ENCODE measurements at places on chromosomes 7 and 10.

GRCh38 chr7:151308256-151308655, 33.4 kb upstream of the NUB1 start:
- no peak for DNase-seq

DNA sequence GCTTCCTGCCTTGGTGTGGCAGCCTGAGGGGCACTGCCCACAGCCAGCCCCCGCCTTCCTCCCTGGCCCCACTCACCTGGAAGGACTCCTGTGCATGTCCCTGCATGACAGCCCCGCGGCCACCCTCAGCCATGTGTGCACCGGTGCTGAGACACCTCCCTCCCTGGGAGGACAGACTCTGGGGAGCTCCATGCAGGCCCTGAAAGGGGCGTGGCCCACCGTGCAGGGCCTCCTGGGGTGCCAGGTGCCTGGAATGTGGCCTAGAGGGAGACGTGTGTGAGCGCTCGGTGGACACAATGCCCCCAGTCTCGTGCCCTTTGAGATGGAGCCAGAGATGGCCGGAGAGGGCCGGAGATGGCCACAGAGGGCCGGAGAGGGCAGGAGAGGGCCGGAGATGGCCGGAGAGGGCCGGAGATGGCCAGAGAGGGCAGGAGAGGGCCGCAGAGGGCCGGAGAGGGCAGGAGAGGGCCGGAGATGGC, 59.1 kb upstream of the PPP2R2D start:
- DNase-seq: no peak

DNA sequence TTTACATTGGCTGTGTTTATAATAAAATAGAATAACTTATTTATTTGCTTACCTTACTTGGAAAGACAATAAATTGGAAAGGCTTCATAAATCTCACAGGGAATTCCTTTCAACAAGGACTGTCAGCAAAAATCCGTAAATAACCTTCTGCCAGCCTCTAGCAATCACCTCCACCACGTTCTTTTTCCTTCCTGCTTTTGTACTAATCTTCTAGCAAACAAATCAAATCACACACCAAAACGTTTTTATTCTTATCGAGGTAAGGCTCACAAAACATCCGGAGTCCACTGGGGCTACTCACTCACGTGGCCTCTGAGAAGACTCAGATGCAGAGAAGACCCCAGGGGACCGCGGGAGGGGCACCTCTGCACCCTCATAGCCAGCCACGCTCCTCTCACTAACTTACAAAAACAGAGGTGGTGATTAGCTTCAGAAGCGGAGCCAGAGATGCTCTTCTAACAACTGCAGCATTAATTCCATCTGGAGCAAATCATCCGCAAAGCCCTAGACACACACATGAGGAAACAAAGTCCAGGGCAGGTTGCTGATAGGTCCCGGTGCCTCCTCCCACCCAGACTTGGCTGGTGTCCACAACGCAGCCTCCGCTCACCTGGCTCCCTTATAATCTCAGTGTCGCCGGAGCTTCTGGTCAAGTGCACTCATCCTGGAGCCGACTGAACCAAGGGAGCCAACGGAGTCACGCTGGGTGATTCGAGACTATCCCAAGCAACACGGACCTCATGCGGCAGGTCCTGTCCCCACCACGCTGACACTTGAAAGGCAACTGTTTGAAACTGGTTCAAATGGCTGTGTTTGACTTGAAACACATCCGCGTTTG, 22.5 kb downstream of the CTBP2 start:
- DNase-seq: no peak

DNA sequence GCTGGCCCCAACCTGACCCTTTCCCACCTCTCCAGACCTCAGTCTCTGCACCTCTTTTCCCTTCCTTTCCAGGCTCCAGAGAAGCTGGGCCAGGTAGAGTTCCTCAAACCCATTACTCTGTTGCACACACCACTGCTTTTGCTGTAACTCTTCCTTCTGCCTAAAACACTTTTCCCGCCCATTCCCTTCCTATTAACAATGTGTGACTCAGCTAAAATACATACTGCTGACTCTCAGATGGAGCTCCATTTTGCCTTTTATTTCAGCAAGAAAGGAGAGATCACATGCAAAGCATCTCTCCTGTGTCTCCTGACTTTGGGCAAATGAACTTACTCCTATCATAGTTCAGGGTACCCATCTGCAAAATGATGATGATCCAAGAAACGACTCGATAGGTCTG, 201.0 kb downstream of the CALN1 start:
- no peak for DNase-seq

DNA sequence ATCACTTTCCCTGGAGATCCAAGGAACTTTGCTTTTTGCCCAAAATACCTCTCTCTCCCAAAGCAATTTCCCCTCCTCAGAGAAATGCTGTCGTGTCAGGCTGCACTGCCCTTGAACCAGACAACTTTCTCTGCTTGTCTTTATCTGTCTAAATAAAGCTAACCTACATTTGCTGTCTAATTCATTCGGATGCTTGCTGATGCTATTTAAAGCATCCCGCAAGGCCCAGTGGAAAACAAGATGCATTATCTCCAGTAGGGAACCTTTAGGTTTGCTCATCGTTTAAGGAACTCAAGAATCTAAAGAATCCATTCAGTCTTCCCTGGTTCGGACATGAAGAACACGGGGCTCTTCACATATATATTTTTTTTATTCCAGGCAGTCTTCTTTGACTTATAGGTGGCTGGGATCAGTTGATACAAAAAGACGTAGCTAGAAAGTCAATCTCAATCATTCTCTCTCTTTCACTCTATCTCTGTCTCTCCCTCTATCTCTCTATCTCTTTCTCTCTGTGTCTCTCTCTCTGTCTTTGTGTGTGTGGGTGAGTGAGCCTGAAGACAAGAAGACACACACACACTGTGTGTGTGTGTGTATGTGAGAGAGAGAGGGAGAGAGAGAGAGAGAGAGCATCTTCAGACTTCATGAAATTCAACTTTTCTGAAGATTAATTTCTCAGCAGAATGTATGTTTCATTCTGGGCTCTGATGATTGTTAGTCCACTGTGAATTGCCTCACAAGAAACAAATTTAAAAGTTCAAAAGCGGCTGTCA, 92.8 kb upstream of the MKLN1 start:
- DNase-seq: no peak

DNA sequence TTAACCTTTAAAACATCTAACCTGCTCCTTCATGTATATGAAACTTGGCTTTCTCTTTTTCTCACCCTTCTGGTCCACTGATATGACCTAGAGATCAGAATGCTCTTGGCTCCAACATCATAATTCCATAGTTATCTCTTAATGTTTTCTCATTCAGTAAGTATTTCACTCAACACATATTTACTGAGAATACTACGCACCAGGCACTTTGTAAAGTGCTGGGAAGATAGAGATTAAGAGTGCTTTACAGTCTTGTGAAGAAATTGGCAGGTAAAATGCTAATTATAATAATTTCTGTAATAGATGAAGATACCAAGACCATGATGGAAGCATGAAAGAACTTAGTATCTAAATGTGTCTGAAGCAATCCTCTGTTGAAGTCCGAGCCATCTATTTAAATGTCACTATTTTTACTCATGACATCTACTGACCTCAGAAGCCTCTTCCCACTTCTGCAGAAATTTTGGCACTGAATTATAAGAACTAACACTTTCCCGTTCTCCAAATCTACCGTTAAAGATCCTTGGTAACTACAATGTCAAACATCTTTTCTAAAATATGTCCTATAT, 116.2 kb downstream of the HBP1 start:
- DNase-seq: no peak

DNA sequence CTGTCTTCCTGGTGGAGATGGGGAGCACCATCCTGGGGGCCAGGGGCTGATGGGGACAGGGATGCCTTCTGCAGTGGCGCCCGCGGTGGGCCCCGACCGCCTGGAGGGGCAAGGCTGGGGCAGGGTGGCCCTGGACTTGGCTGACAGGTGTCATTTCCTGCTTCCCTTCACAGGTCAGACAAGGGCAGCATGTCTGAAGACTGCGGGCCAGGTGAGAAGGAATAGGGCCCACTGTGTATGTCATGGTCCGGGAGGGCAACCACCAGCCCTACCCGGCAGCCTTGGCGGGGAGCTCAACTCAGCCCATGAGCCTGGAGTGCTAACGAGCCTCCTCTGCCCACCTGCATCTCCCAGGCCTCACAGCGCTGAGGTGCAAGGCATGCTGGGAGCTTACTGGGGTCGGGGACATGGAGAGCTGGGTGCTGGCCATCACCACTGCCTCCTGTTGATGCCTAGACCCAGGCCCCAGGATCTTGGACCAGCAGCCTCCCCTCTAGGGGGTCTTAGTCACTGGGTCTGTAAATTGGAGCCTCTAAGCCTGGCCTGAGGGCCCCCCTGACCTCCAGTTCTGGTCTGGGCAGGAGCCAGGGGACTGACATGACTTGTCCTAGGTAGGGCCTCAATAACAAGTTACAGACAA, 28.0 kb upstream of the SRRM3 start:
- no peak for DNase-seq
